ENCODE measurements at places on chromosomes 1 and 21.
A peak's percentile ranks its signal among the peaks of the same experiment; 100 is the strongest.

DNA sequence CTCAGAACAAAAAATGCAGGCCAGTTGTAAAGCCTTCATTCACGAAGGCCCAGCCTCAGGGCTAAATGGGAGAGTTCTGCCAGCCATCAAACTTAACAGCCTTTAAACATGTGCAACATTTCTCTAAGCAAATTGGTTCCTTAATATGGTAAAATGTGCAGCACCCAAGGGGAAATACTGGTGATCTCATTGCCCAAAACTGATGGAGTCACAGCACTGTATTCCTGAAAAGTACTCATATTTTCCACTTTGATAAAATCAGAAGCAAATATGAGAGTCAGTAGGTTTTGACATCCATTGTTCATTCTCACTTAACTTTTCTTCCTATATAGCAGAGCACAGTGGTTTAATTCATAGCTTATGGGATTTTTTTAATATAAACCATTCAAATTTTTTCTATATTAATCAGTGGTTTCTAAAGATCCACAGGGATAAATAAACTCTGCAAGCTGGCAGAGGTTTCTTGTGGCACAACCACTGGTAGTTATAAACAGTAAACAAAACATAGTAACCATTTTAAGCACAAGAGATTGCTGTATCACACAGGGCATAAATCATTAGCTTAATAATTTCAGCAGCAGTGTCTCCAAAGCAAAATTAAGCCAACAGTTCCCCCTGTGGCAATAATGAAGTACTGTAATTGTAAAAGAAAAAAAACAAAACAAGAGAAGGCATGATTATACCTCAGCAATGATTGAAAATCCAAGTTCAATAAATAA, 106.9 kb upstream of the LYPLAL1 start:
- no peak for DNase-seq

- DNase-seq: no peak
These were observed 207.1 kb downstream of the RYR2 start for GRCh38 chr1:237249120-237249519.

DNA sequence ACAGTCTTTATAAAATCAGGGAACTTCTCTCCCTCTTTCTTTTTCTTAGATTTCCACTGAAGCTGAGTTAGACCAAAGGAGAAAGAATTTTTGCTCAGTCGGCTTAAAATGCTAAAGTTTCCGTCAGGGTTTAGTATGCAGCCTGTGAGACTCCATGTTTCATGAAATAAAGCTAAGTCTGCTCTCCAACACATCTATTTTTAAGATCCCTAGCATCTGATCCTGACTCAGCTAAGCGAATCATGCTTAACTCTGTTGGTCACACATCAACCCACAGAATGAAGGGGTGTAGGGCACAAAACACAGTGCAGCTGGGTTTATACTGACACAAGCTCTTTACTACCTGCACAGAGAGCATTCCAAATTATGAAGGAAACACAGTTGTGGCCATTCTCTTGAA, 102.4 kb upstream of the ZNF281 start:
- no peak for DNase-seq

DNA sequence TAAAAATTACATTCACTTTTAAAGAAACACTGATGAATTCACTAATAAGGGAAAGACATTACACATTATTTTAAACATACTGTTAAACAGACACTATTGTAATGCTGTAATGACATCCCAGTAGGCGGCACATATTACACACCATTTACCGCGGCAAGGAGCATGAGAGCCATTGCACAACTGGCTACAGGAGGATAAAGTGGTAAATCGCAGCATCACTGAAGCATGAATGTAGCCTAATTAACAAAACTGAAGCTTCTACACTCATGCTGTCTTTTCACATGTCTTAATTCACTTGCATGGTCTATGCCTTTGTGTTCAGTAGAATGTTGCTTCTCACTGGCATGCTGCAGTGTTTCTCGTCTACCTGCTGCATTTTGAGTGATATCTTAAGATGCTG, 1046.0 kb downstream of the MRPL39 start:
- DNase-seq: no peak

GRCh38 chr1:199774433-199775089, 252.9 kb upstream of the NR5A2 start:
- DNase-seq: no peak

- no peak for DNase-seq
These were observed 21.7 kb upstream of the LRRC47 start for GRCh38 chr1:3817821-3818597.

GRCh38 chr1:247857985-247858619, 1.1 kb downstream of the TRIM58 start:
- no peak for DNase-seq

DNA sequence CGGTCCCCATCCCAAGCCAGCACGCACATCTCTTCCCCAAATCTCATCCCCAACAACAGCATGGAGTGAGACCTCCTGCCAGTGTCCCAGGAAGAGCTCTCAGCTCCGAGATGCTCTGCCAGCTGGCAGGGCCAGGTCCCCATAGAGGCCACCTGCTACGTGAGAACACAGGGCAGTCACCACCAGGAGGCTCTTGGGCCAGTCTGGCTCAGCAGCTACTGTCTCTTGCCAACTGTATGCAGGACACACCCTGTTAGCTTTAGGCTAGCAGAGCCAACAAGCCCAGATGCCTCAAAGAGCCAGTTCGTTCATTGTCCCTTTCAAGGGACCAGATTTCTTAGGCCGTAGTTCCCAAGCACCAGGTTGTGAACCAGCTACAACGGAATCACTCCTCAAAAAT, 36.9 kb downstream of the FBXO2 start:
- no peak for DNase-seq

- peak; percentile 59 for DNase-seq
These were observed at the start of gene PIGC for GRCh38 chr1:172443666-172444453. Gene PIGC (minus strand): TSS chr1:172444069. CDS start chr1:172442622, 1,447 bp downstream.

DNA sequence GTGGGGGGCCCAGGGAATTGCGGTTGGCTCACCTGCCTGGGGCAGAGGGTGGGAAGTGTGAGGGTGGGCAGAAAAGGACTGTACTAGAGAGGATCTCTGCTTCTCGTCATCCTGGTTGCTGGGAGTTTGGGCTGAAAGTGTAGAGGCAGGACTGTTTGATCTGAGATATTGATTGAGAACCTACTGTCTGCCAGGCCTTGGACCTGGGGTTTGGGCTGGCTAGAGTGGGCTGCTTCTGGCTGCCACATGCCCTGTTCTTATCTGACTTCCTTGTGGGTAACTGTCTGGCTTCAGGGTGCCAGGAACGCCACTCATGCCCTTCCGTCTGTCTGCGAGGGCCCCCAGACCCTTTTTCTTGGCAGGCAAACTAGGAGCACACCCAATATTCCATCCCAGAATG, 200.9 kb downstream of the FOXD2 start:
- no peak for DNase-seq

DNA sequence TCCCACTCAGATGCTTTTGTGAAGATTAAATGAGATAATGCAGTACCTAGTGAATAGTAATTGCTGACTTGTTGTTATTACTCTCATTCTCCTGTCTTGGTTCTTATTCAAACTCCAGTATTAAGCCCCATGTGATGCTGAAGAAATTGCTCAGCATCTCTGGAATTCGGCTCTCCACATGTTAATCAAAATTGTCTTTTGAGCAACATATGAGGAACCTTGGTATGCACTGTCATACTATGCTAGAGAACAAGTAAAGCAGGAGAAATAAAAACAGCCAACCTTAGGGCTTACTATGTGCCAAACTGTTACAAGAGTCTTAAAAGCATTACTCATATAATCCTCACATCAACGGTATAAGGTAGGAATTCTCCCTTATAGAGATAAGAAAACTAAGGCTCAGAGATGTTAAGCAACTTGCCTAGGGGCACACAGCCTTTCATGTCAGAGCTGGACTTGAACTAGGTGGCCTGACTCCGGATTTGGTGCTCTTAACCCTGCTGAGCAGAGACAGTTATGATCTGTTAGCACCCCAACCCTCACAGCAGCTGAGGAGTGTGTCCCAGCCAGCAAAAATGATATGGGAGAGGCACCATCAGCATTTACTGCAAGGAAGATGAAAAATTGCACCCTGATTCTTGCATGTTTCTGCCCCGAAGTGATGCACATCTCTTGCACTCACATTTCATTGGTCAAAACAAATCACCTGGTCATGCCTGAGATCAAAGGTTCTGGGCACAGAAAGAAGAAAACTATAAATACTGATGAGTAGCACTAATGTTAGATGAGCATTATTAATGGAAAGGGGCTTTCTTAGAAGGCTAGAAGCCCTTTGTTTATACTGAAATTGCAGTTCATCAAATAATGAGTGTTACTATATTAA, 102.3 kb downstream of the OMA1 start:
- no peak for DNase-seq

DNA sequence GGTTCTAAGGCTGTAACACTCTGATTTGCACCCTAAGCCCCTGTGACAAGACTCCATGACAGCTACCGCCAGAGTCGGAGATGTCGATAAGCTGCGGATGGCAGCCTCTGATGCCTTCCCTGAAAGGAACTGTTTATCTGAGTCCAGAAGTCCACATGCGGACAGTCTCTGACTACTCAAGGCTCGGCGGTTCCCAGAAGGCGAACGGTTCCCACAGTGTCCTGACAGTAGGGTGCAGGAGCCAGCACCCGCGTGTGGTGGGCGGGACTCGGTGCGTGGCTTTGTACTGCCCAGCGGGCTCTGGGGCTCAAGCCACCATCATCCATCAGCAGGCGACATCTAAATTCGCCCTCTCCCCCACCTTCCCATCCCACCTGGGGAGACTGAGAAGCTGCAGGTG, 30.7 kb downstream of the LRP8 start:
- no peak for DNase-seq

DNA sequence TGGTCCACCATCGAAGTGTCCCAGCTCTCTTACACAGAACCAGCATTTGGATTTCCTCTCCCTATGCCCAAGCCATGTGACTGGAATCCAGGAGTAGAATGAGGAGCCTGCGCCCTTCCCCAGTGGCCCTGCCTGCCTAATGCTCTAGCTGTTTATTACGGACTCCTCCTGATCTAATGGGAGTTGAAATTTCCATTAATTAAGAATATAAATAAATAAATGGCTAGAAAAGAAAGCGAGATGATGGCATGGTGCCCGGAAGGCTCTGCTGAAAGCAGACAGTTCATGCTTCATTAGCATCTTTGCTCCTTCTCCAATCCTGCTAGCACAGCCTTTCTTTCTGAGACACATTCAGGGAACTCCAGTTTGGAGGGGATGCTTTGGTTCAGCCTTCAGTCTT, 216.2 kb downstream of the SEC16B start:
- DNase-seq: no peak

DNA sequence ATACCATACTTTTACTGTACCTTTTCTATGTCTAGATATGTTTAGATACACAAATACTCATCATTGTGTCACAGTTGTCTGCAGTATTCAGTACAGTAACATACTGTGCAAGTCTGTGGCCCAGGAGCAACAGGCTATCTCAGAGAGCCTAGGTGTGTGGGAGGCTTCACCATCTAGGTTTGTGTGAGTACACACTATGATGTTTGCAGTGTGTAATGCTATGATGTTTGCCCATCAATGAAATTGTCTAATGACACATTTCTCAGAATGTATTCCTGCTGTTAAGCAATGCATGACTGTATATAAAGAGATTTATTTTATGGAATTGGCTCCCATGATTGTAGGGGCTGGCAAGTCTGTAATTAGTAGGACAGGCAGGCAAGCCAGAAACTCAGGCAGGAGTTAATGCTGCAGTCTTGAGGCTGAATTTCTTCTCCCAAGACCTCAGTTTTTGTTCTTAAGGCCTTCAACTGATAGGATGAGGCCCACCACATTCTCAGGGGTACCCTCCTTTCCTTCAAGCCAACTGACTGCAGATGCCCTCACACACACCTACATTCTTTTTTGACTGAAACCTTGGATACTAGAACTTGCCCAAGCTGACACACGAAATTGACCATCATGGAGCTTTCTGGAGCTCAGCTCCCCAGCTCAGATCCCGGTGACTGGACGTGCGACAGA, 7.7 kb upstream of the AGTRAP start:
- no peak for DNase-seq

GRCh38 chr1:107648071-107648470, 316.9 kb downstream of the VAV3 start:
- peak; percentile 69 for DNase-seq

DNA sequence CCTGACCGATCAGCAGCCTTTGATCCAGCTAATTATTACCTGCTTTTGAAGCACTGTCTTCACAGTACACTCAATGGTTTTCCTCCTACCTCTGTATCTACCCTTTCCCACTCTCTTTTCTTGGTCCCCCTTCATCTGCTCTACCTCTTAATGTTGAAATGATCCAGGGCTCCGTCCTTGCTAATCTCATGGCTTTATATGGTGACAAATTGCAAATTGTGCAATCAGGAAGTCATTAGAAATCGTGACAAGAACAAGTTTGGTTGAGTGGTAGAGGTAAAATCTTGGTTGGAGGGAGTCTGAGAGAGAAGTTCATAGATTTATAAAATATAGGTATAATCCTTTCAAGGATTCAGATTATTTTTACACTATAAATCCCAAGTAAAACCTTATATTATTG, 9.6 kb upstream of the CYB5R1 start:
- DNase-seq: no peak

DNA sequence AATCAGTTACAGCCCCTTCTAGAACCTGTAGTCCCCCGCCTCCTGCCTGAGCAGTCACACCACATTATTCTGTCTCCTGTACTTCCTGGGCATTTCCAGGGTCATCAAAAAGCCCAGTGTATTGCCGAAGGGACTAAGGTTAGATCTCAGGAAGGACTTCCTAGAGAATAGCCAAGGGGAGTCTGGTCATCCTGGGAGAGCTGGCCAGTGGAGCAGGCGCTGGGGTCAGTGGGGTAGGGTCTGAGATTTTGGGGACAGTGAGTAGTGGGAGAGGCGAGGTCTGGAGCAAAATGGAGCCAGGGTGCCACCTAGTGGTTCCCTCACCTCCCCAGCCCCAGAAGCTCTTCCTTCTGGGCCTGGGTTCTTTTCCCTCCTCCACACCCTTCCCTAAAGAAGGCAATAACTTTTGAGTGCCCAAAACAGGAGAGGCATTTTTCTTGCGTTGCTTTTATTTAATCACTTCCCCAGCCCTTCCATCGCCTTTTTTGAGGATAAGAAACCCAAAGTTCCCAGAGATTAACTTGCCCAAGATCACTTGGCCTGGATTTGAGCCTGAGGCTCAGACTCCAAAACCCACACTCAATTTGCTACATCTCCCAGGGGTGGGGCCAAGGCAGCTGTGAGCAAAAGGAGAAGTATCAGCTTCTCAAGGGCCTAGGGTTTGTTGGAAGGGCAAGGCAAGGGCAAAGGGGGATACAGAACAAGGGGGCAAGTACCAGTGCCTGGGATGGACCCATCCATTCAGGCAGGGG, 7.3 kb upstream of the PMVK start:
- DNase-seq: no peak

- no peak for DNase-seq
These were observed 16.0 kb downstream of the OR2T11 start for GRCh38 chr1:248618878-248619277.

- no peak for DNase-seq
These were observed 9.6 kb downstream of the NES start for GRCh38 chr1:156667610-156667967.
